ENCODE measurements at places on chromosomes 11 and 22. TPM values are rescaled to one million over a fixed set of nuclear protein-coding genes. Genes with fewer than 3 reads are reported as not detected.

GRCh38 chr11:70721006-70721405 is 322.7 kb downstream of the CTTN start:
- no peak for DNase-seq
- no peaks in the 10 kb centered on the region for H3K36me3 ChIP-seq
- no peaks in the 10 kb centered on the region for H3K27me3 ChIP-seq

DNA sequence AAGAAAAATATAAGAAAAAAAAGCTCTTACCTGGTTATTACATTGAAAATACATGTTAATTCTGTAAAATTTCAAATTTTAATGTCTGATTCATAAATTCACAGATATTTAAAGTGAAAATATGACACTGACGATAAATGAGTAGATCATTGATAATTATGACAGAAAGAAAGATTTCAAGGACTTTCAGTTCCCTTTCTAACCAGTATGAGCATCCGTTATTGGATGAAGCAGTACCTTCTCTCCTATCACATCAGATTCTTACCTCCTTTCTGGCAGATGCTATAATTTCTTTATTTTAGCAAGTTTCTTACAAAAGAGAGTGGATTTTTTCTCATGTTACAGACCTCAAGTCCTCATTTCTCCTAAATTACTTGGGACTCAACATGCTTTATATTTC is 847.3 kb downstream of the JRKL start:
- no peaks in the 10 kb centered on the region for H3K4me1 ChIP-seq
- DNase-seq, result no peak
- H3K27me3 ChIP-seq, result no peaks in the 10 kb centered on the region
- no peak overlapping the region for H3K27ac ChIP-seq

DNA sequence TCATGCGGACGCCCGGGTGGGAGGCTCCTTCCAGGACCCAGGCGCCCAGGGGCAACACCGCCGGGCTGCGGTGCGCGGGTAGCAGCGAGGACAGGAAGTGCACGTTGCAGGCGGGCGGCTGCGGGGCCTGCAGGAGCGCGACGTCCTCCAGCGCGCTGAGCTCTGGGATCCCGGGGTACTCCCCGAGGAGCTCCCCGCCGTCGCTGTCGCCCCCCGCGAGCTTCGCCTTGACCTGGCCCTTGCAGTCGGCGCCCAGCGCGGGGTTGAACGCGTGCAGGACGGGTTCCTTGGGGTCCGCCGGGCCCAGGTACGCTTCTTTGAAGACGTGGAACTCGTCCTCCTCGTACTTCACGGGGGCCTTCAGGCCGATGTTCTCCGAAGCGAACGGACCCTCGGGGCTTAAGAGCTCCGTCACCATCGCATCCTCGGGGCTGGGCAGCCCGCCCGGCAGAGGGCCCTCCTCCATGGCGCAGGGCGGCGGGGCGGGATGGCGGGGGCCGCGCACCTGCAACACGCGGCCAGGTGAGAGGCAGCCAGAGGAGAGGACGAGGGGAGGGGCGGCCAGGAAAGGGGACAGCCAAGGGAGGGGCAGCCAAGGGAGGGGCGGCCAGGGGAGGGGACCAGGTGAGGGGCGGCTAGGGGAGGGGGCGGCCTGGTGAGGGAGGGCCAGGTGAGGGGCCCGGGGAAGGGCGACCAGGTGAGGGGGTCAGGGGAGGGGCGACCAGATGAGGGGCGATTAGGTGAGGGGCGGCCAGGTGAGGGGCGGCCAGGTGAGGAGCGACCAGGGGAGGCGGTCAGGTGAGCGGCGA is 921 bp downstream of the TESMIN start:
- H3K36me3 ChIP-seq, result no peaks in the 10 kb centered on the region
- H3K4me1 ChIP-seq, result peaks cover 11% of the 10 kb centered on the region
- H3K27ac ChIP-seq, result no peak overlapping the region

- H3K4me3 ChIP-seq, result no peak overlapping the region
- H3K27ac ChIP-seq, result no peak overlapping the region
- peaks cover 7% of the 10 kb centered on the region for H3K27me3 ChIP-seq
- H3K4me1 ChIP-seq, result no peaks in the 10 kb centered on the region
Observed at GRCh38 chr22:24727218-24727851, 47.2 kb downstream of the PIWIL3 start.

DNA sequence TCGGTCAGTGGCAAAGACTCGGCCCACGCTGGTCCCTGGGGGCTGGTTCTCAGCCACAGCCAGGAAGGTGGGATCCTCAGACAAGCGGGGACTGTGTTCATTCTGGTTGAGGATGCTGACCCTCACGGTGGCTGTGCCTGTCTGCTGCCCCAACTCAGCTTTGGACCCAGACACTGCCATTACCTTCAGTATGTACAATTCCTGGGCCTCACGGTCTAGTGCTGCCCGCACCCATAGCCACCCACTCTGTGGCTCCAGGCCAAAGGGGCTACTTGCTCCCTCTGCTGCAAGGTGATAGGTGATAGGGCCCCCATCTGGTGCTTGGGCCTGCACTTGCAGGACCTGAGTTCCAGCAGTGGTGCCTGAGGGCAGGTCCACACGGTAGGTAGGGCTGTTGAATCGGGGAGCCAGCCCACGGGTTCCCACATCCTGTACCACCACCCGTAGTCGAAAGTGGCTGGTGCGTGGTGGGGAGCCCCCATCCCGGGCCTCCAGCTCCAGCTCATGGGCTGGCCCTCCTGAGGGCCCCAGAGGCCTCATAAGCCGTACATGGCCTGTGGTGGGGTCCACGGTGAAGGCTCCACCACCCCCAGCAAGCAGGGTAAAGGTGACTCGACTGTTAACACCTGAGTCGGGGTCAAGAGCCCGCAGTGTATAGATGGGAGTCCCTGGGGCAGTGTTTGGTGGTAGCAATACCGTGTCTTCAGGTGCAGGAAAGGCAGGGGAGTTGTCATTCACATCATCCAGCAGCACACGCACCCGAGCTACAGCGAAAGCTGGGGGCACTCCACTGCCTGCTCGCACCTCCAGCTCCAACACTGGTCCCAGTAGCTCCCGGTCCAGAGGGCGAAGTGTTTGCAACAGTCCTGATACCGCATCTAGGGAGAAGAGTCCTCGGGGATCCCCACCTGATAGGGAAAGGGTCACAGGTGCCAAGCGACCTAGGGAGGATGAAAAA is 13.2 kb upstream of the TPP1 start:
- H3K36me3 ChIP-seq, result no peaks in the 10 kb centered on the region
- no peak overlapping the region for H3K4me3 ChIP-seq
- H3K4me1 ChIP-seq, result peaks cover 6% of the 10 kb centered on the region

DNA sequence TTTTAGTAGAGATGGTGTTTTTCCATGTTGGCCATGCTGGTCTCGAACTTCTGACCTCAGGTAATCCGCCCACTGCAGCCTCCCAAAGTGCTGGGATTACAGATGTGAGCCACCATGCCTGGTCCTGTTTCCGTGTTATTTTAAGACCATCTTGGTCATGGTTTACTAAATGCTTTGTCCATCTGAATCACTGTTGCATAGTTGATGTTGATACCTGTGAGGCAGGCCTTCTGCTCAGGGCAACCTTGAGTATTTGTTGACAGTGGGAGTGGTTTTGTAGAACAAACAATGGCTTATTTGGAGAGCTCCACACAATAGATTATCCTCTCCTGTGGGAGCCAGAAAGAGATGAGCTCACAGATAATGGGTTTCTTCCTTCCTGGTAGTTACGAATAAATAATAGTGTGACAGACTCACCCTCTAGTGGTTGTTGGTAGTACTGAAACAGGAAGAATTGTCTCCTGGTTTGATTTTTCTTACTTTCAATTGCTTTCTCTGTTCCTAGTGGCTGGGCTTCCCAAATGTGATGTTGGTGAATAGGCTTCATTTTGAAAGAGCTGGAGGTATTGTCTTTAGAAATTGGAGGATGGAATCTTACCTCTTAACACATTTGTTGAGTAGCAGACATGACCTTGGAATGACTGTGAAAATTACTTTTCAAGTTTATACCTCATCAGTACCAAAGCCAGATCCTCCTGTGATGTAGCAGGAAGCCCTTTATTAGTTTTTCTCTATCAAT is 39.0 kb downstream of the CTNND1 start:
- H3K27me3 ChIP-seq, result no peaks in the 10 kb centered on the region
- DNase-seq, result peak; percentile 81
- peaks cover 28% of the 10 kb centered on the region for H3K4me1 ChIP-seq
- H3K36me3 ChIP-seq, result peaks cover 31% of the 10 kb centered on the region
- H3K4me3 ChIP-seq, result no peak overlapping the region

- no peak for DNase-seq
- no peak overlapping the region for H3K4me3 ChIP-seq
- no peaks in the 10 kb centered on the region for H3K27me3 ChIP-seq
- H3K36me3 ChIP-seq, result no peaks in the 10 kb centered on the region
- H3K27ac ChIP-seq, result no peak overlapping the region
- no peaks in the 10 kb centered on the region for H3K4me1 ChIP-seq
Observed at GRCh38 chr11:113222241-113222640, 92.1 kb upstream of the TTC12 start.

FAM227A gene
- polyA plus RNA-seq, result 0.07 TPM

- H3K4me3 ChIP-seq, result no peak overlapping the region
- no peak overlapping the region for H3K27ac ChIP-seq
- no peaks in the 10 kb centered on the region for H3K4me1 ChIP-seq
- H3K36me3 ChIP-seq, result no peaks in the 10 kb centered on the region
- no peak for DNase-seq
- H3K27me3 ChIP-seq, result no peaks in the 10 kb centered on the region
Observed at GRCh38 chr11:122311216-122311755, 195.3 kb upstream of the BLID start.

DNA sequence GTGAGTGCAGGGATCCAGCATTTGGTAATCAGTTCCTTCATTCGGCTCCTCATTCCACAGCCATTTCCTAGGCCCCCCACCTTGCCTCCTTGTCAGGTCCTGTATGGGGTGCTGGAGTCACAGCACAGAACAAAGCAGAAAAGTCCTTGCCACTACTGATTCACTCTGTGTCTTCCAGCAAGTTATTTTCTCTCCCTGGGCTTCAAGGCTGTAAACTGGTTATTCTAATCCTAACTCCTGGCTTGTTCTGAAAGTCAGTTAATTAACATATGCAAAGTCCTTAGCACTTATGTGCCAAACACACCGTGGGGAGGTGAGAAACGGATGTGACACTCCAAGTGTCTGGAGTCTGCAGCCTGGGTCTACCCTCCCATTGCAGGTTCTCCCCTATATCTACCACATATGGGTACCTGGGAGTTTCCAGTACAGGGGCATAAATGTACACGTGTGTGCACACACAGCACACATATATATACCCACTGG is 30.6 kb upstream of the PDE2A start:
- no peaks in the 10 kb centered on the region for H3K27me3 ChIP-seq
- H3K4me1 ChIP-seq, result no peaks in the 10 kb centered on the region
- DNase-seq, result no peak
- no peak overlapping the region for H3K27ac ChIP-seq
- H3K36me3 ChIP-seq, result peaks cover 97% of the 10 kb centered on the region

GRCh38 chr11:79049741-79050179 is 391.1 kb downstream of the TENM4 start:
- no peaks in the 10 kb centered on the region for H3K4me1 ChIP-seq
- H3K27ac ChIP-seq, result no peak overlapping the region
- no peaks in the 10 kb centered on the region for H3K27me3 ChIP-seq
- no peak overlapping the region for H3K4me3 ChIP-seq
- no peaks in the 10 kb centered on the region for H3K36me3 ChIP-seq

DNA sequence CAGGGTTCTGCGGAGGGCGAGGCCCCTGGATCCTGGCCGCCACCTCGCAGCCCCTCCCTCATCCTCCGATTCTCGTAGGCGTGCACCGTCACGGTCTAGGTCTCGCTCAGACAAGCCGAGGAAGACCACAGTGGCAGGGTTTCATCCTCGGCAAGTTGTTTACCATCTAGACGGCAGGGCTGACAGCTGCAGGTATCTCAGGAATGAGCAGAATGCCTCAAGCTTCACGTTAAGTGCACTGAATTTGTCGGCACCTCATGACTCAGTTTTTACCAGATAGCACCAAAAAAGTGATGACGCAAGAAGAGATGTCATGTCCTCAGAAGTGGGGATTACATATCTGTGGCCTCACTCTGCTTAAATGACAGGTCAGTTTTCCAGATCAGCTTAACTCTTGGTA is 35.1 kb downstream of the WT1 start:
- H3K36me3 ChIP-seq, result no peaks in the 10 kb centered on the region
- no peak overlapping the region for H3K4me3 ChIP-seq
- no peak for DNase-seq

- no peak overlapping the region for H3K27ac ChIP-seq
- no peaks in the 10 kb centered on the region for H3K4me1 ChIP-seq
- no peak overlapping the region for H3K4me3 ChIP-seq
- no peak for DNase-seq
- H3K36me3 ChIP-seq, result no peaks in the 10 kb centered on the region
Observed at GRCh38 chr11:13126430-13126829, 117.3 kb downstream of the RASSF10 start.

KRTAP5-2 gene
- polyA plus RNA-seq, result not detected

- no peaks in the 10 kb centered on the region for H3K27me3 ChIP-seq
- H3K36me3 ChIP-seq, result no peaks in the 10 kb centered on the region
- H3K27ac ChIP-seq, result no peak overlapping the region
- peak; percentile 51 for DNase-seq
- no peak overlapping the region for H3K4me3 ChIP-seq
- H3K4me1 ChIP-seq, result no peaks in the 10 kb centered on the region
Observed at GRCh38 chr11:112555491-112556364, 295.1 kb upstream of the PLET1 start.

- H3K4me3 ChIP-seq, result no peak overlapping the region
- DNase-seq, result no peak
Observed at GRCh38 chr11:70951139-70951804, 301.1 kb downstream of the SHANK2 start.

GRCh38 chr11:75306529-75306928 is 44.9 kb downstream of the ARRB1 start:
- no peaks in the 10 kb centered on the region for H3K4me1 ChIP-seq
- H3K27ac ChIP-seq, result no peak overlapping the region
- DNase-seq, result no peak
- H3K27me3 ChIP-seq, result no peaks in the 10 kb centered on the region
- H3K4me3 ChIP-seq, result no peak overlapping the region

DNA sequence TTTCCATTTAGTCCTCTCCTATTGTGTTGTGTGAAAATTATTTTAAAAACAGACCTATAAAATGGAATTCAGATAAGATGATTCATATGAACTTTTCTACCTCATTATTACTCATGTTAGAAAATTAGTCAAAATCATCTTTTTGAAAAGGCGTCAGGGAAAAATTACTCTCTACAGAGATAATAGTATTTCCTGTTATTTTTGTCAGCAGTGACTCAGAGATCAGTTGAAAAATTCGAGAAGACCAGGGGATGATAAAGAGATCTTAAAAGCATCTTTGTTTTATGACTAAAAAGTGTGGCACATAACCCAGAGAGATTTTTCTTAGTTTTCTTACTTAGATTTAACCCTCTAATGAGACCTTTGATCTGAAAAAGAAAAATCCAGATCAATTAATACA is 157.9 kb upstream of the CARD18 start:
- no peak for DNase-seq
- H3K4me3 ChIP-seq, result no peak overlapping the region
- H3K4me1 ChIP-seq, result no peaks in the 10 kb centered on the region
- no peaks in the 10 kb centered on the region for H3K36me3 ChIP-seq
- no peaks in the 10 kb centered on the region for H3K27me3 ChIP-seq
- no peak overlapping the region for H3K27ac ChIP-seq

Data from B cell (primary cell).